ENCODE measurements at places on chromosomes 4 and X.

DNA sequence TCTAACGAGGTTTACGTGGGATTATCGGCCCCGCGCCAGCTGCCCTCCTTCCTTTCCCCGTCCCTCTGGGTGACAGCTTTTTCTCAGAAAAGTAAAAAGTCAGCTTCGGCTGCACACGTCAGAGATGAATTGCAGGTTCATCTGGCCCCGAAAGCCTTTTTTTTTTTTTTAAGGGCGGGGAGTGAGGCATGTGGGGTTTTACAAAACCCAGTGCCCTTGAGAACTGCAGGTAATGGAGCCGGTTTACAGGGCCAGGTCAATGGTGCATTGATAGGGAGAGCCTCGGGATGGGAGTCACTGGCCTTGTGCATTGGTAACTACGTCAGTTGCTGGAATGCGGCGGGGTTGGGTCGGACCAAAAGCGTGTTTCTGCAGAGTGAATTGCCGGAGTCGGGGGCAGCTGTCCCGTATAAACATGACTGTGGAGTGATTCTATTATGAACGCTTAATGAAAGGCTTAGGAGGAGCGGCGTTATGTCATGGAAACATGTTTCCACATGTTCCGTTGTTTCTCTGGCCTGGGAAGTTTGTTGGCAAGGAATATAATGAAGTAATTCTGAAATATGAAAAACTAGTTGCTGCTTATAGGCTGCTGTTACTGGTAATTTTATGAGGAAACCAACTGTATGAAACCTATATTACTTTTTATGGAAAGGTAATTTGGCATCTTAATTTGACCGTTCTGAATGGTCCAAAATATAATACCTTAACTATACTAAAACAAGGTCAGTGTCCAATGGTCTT lies 1.1 kb downstream of the HSPA4L start:
- peak; percentile 75 for DNase-seq

DNA sequence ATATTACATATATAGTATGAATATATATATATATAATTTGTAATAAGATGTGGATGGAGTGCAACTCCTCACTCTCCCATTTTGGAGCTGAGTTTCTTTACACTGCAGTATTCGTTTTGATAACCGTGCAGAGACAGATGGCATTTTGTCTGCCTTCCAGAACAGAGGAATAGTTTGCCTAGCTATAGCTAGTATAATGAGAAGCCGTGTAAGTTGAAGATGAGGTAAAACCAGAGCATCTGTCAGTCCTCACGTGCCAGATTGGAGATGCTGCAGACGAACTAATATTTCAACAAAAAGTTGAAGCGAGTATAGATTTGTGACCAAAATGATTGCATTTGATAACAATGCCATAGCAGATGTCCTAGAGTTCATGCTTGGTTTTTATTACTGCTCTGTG lies 180.6 kb downstream of the FMR1NB start:
- DNase-seq: no peak

GRCh38 chr4:183205709-183206108 lies 106.7 kb downstream of the WWC2 start:
- DNase-seq: no peak

GRCh38 chr4:16124232-16124631 lies 40.4 kb upstream of the PROM1 start:
- DNase-seq: no peak

GRCh38 chrX:21225643-21226042 lies 148.6 kb upstream of the CNKSR2 start:
- no peak for DNase-seq

GRCh38 chrX:139018436-139018835 lies 306.9 kb upstream of the FGF13 start:
- no peak for DNase-seq

DNA sequence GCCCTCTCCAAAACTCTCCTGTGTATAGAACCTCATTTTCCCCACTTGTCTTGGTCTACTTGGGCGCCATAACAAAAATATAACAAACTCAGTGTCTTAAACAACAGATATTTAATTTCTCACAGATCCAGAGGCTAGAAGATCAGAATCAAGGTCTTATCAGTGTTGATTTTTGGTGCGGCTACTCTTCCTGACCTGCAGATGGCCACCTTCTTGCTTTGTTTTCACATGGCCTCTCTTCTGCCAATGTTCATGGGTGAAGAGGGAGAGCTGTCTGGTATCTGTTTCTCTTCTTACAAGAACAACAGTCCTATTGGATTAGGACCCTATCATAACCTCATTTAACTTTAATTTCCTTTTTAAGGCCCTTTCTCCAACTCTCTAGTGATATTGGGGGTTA lies 177.3 kb downstream of the PABPC4L start:
- DNase-seq: peak; percentile 20

GRCh38 chr4:58566260-58566659 lies 1456.1 kb upstream of the IGFBP7 start:
- DNase-seq: no peak

DNA sequence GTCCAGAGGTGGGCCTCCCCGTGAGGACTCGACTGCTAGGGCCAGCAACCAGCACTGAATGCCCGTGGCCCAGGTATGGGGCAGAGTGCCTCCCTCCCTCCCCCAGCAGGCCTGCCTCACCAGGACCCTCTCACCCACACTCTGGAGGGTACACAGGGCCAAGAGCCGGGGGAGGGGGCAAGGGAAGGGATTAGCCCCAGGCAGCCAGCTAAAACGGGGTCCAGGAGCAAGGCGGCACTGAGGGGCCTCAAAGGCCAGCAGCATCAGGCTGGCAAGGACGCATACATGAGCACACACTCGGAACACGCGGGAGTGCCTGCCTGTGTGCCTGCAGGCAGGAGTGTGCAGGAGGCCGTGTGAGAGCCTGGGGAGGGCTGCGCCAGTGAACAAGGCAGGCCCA lies 18.3 kb upstream of the DUSP9 start:
- DNase-seq: no peak

DNA sequence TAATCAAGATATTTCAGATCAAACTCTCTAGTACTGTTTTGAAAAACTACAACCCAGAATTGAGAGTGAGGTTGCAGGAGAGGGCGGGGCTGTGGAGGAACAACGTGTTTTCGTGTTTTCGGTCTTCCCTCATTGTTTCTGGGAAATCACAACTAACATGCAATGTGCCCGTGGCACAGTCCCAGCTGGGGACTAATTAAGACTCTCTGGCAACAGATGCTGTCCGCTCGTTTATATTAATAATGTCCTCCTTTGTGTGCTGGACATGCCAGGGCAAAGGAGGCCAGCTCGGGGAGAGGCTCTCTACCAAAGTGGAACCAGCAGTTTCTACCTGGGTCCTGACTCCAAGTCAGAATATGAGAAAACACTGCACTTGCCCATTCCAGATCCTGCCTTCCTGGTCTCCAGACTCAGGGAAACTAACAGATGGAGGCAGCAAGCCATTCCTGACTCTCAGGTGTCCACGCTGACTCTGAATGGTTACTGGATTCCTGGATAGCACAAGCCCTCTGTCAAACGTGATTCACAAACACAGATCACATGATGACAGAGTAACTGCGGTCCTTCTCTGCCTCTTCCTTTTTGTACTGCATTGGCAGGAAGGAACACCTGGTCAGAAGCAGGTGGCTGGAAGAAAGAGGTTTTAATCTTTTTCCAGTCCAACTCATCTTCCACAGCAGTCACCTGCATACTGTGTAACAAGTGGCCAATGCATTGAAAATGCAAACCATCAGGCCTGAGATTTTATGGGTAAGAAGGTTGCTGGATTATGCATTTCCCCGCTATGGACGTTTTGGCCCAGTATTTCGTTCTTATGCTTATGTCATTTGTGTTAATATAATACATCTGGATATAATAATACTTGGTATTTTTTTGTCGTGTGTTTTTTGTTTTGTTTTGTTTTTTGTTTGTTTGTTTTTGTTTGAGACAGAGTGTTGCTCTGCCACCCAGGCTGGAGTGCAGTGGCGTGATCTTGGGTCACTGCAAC lies 65.0 kb downstream of the COQ2 start:
- no peak for DNase-seq

GRCh38 chr4:89897867-89898266 lies 3.2 kb downstream of the MMRN1 start:
- DNase-seq: no peak

DNA sequence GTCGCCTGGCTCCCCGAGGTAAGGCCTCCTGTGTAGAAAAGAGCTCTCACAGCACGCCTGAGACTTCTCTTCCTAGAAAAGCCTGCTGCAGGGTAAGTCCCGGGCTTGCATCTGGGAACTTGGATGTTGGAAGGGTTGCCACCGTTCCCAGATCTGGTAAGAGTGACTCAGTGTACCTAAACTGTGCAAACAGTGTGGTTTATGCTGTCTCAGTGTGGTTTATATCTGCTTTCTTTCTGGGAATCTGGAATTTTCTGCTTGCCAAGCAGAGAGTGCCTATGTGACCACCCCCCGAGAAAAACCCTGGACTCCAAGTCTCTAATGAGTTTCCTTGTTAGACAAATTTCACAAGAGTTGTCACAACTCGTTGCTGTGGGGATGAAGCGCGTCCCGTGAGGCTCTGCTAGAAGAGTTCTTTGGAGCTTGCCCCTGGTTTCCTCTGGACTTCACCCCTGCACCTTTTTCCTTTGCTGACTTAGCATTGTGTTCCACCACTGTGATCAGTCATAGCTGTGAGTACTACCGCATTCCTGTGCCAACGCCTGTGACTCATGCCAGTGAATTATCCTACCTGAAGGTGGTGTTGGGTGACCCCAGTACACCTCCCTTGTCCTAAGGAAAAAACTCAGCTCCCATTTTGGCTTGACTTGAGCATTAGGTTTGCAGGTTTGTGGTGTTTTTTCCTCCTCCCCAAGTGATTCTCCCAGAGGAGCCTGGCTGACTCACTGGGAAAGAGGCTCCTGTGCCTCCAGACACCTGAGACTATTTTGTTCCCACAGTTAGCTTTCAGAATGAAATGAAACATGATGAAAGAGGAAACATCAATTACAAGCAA lies 14.5 kb downstream of the SLC2A9 start:
- peak; percentile 36 for DNase-seq

DNA sequence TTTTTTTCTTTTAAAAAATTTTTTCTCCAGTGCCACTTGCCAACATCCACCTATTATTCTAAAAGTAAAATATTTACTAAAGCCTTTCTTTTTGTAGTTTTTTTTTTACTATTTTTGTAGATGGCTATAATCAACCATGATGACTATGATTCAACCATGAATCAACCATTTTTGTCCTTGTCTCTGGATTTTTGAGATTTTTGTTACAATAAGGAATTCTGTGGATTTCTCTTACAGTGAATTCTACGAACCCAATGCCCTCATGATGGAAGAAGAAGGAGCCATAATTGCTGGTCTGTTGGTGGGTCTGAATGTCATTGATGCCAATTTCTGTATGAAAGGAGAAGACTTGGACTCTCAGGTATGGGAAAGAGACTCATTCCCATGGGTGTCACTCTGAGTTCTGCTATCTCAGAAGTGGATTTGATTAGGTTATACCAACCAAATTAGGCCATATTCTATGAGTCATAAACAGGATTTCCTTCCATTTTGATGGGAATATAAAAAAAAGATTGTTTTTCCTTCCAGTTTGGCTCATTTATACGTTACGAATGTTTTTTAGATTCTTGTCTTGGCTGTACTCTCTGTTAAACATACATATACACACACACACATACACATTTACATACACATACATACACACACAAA lies 46.7 kb downstream of the RUFY3 start:
- DNase-seq: no peak
